Inflammatory macrophage treated with lipopolysaccharide for 4 hours (primary cell): ENCODE measurements at places on chromosomes 2 and 18.

- DNase-seq = peak; percentile 70
Measured at GRCh38 chr2:43224131-43224570, 2.3 kb downstream of the ZFP36L2 start.

DNA sequence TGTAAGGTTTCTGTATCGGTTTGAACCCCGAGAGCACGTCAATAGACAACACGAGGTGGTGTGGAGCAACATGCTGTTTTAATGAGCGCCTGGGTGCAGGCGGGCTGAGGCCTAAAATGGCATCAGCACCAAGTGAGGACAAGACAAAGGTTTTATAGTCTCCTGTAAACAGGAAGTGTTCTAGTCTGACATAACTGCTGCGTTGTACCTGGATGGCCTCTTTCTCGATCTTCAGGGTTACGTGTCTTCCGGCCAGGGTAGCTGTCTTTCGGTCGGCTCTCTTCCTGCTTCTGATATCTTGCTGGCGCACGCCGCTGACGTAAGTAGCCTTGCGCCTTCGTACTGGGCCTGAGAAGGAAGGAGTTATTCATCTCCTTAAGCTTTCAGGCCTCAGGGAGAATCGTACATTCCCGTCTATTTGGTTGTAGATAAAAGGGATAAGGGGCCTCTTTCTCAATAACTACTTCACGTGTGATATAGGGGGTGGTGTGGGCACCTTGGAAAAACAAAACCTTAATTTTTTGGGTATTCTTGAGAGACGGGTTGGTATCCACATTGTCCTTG is 53.5 kb downstream of the KYNU start:
- DNase-seq = no peak

GRCh38 chr2:98372121-98372520 is 25.9 kb downstream of the CNGA3 start:
- DNase-seq = no peak

GRCh38 chr2:224901121-224901676 is 141.1 kb downstream of the DOCK10 start:
- no peak for DNase-seq

- peak; percentile 96 for DNase-seq
Measured at GRCh38 chr18:59911600-59911999, 11.8 kb downstream of the PMAIP1 start.

DNA sequence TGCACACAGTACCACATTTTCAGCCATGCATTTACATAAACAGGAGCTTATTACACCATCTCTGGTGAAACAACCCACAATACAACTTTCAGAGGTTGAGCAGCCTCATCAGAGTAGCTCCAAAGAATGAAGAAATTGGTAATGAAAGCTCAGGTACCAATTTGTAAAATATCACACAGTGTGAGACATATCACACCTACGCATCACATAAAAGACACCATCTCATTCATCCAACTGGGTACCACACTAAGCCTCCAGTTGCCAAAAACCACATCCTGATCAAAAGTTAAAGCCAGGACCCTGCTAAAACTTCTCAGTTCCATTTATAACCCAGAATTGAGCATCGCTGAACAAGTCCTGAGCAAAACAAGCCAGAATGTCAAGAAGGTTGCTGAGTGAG is 4.6 kb downstream of the TMEM163 start:
- DNase-seq = no peak

DNA sequence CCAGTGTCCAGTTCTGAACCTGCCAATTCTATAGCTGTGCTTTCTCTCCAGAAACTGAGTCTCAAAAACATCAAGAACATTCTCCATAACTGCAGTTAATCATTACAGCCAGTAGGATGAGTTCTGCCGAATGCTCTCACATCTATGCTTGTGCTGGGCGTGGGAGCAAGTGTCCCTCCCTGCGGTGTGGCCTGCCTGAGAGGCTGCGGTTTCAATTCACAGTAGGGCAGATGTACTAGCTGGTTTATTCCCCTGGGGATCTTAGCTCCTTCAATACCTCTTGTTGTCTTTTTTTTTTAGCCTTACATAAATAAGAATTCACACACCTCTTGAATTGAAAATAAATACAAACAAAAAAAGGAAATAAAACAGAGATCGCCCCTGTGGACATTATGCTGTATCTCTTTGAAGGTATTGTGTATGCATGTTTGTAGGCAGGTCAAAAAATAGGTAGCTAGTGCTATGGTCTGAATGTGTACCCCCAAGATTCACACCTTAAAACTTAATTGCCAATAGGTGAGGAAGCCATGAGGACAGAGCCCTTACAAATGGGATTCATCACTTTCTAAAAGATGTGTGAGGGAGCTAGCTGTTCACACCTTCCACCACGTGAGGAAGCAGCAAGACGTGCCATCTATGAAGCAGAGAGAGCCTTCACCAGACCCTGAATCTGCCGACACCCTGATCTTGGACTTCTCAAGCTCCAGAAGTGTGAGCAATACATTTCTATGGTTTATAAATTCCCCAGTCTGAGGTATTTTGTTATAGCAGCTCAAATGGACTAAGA is 74.3 kb downstream of the BCL2L11 start:
- DNase-seq = no peak

DNA sequence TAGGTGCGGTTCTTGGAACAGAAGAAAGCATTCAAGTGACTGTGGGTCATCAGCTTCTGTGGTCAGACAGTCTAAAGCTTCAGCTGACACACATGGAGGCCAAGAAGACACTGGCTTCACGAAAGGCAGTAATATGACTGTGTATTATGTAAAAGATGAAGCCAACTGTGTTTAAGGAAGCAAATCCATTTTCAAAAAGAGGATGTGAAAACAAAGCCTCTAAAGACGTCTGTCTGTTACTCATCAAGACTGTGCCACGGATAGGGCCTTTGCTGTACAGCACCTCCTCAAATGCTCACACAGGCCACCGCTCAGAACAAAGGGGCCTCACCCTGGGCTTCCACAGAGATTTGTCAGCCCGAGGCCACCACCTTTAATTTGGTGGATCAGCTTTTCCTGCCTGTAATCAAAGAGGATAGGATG is 21.1 kb upstream of the TMEM163 start:
- DNase-seq = peak; percentile 98

DNA sequence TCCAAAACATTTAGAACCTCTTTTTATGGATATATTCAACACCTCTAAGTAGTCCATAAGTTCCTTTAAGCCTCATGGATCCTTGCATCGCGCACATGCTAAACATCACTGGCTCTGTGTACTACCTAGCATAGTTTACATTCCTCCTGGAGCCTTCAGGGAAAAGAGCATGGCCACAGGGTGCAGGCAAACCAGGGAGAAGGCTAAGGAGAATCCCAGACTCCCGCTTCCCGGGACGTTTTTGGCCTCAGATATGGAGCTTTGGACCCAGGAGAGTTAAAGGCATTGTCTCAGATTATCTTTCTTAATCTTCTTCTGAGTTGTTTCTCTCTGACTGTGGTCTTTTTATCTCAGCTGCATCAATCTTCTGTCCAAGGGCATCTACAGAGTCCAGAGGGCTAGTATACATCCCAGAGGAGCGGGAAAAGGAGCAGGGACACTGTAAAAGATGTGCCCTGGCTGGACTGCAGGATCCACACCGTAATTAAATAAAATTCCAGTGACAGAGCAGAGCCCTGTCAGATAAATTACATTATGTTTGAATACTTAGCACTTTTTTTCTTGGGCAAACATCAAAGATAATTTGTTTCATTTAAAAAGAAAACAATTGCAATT is 36.9 kb downstream of the RIT2 start:
- DNase-seq = no peak

GRCh38 chr2:171669121-171669520 is 18.1 kb upstream of the DYNC1I2 start:
- DNase-seq = no peak

- peak; percentile 17 for DNase-seq
Measured at GRCh38 chr2:179751163-179751809, 110.1 kb downstream of the ZNF385B start.

DNA sequence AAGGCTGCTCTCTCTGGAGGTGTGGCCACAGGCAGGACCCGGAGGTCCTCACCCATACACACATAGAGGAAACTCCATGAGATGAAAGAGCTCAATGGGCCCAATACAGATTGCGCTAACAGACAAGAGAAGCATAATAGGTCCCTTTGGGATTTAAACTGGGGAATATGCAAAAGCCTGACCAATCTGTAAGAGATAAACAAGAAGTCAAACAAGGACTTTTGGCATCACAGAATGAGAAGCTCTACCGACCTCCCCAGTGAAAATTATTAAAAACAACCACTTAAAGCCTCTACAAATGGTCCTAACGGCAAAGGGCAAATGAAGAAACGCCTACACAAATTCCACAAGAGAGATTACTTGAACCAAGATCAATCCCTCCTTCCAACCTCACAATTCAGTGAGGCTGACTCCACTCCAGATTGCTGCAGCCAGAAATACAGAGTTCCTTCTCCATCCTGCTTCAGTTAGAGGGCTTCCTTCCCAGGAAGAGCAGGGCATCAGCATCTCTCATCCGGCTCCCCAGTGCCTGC is 10.8 kb downstream of the IWS1 start:
- DNase-seq = no peak

GRCh38 chr2:168821577-168821976 is 19.1 kb downstream of the NOSTRIN start:
- DNase-seq = no peak

GRCh38 chr18:75556841-75557240 is 129.3 kb upstream of the SMIM21 start:
- DNase-seq = no peak

DNA sequence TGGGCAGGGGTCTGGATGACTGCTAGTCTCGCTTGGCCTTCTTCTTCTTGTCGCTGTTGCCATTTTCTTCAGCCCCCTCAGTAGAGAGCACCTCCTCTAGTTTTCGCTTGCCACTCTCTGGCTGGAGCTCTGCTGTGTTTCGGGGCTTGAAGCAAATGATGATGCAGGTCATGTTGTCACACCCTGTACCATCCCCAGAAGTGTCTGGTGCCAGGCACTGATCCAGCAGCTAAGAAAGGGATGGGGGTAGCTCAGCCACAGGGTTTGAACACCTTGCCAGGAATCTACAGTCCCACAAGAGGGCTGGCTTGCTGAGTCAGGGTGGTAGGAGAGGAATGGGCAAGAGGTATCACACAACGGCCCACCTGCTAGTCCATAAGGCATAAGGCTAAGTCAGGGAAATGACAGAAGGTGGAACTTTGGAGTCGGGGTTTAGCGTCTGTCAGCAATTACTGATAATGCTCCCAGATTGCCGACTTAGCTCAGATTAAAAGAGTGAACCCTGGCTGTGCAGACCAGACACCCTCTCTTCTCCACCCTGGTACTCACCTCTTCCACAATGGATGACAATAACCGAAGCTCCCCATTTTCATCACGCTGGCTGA is 1.1 kb upstream of the ZNF513 start:
- DNase-seq = no peak

GRCh38 chr2:18522484-18523146 is 37.8 kb downstream of the RDH14 start:
- no peak for DNase-seq

- DNase-seq = no peak
Measured at GRCh38 chr2:226123300-226123699, 676.3 kb downstream of the IRS1 start.

DNA sequence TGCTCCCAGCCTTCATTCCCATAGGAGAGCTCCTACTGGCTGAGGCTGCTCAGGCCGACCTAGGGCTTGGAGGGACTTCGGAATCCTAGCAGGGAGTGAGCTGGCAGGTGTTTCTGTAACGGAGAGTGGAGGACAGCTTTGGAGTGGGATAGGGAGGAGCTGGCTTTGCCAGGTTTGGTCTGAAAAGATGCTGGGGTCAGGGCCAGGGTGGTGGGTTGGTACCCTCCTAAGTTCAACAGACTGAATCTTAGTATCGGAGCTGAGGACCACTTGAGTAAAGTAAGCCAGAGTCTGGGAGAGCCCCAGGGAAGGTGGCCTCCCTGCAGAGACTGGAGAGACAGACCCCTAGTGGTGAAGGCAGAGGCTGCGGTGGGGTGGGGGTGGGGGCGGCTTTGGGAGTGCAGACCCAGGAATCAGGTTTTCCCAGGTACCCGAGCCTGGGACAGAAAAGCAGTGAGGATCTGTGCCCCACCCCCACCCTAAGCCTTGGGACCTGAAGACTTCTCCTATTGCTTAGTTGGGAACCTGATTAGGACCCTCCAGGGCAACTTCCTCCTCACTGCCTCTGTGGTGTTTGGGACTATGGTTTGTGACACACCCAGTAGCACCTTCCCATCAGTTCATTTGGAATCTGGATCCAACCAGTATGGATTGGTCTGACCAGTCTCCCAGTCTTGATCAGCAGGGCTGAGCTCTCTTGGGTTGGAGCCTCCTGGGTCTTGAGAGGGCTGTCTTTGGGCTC is 3.0 kb downstream of the CNNM4 start:
- no peak for DNase-seq

GRCh38 chr2:55779459-55780421 is 86.1 kb upstream of the PNPT1 start:
- no peak for DNase-seq

- no peak for DNase-seq
Measured at GRCh38 chr2:231184319-231184718, 14.1 kb upstream of the ARMC9 start.

GRCh38 chr18:77133051-77133834 is 660 bp upstream of the MBP start:
- DNase-seq = no peak

- peak; percentile 34 for DNase-seq
Measured at GRCh38 chr18:35458677-35459441, 38.9 kb downstream of the INO80C start.

- DNase-seq = no peak
Measured at GRCh38 chr2:56217106-56217505, 33.3 kb downstream of the CCDC85A start.

GRCh38 chr2:23286758-23287704 is 97.9 kb upstream of the KLHL29 start:
- DNase-seq = no peak
